ENCODE measurements at places on chromosomes 13 and 19.

GRCh38 chr19:56866538-56866937, 26.0 kb upstream of the PEG3 start:
- DNase-seq: no peak

DNA sequence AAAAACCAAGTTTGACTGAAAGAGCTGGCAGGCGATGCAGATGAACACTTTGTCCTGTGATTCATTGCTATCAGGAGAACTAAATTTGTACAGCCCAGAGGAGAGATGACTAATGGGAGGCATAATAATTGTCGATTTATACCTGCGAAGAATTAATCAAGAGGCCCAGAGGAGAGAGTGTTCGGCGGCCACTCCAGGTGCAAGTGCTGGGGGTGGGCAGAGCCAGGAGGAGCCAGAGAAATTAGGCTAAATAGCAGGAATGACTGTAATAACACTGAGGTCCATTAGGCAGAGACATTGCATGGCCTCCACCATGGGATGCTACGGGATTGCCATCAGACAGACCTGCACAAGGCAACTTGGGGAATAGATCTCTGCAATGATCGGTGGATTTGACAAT, 107.7 kb upstream of the UQCRFS1 start:
- no peak for DNase-seq

DNA sequence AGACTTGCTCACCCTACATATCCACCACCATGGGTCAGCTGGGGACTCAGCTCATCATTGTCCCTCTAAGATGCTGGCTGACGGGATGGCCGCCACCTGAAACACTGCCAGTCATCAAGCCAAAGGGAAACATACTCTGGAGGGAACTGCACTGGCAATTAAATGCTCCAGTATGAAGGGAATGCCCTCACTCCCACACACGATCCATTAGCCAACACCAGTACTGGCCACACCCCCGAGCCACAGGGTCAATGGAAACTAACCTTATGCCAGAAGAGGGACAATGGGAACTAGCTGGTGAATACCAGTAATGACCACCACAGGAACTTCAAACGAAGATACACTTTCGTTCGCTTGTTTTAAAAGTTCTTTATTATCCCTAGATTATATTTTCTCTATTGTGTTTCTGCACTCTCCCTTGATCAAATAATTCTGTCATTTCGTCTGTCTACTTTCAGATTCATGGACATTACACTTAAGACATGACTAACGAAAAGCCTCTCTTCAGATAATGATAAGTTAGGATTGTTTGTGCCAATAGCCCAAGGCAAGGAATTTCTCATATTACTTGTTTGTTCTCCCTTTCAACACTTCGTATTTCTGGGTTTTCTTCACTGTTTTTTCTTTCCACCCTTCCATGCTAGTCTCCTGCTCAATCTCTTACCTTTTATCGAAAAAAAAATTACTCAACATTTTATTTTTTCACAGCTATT, 1.7 kb upstream of the ZNF507 start:
- DNase-seq: no peak

- DNase-seq: no peak
Measured at GRCh38 chr13:75660694-75661093, 24.6 kb downstream of the LMO7 start.

- DNase-seq: peak; percentile 21
Measured at GRCh38 chr13:101757446-101758039, 305.1 kb downstream of the ITGBL1 start.

- no peak for DNase-seq
Measured at GRCh38 chr13:100515410-100515800, 73.2 kb downstream of the GGACT start.

- no peak for DNase-seq
Measured at GRCh38 chr13:28355822-28356371, 139.0 kb downstream of the FLT1 start.

- no peak for DNase-seq
Measured at GRCh38 chr13:40026741-40027140, 371.3 kb downstream of the COG6 start.

GRCh38 chr19:49605605-49606004, 14.6 kb downstream of the PRR12 start:
- DNase-seq: no peak

GRCh38 chr19:6608940-6609339, 18.0 kb upstream of the CD70 start:
- DNase-seq: no peak

- no peak for DNase-seq
Measured at GRCh38 chr19:33661336-33661735, 39.6 kb downstream of the CHST8 start.

DNA sequence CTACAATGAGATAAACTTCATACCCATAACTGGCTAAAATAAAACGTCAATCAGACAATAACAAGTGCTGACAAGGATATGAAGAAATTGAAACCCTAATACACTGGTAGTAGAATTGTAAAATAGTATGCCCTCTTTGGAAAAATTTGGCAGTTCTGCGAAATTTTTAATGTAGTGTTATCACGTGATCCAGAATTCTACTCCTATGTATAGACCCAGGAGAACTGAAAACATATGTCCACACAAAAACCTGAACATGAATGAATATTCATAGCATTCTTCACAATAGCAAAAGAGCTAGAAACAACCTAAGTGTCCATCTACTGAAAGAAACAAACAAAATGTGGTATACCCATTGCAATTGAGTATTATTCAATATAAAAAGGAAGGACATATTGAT, 14.2 kb upstream of the MYO16 start:
- no peak for DNase-seq

GRCh38 chr19:4738734-4739133, 15.1 kb upstream of the DPP9 start:
- DNase-seq: no peak

DNA sequence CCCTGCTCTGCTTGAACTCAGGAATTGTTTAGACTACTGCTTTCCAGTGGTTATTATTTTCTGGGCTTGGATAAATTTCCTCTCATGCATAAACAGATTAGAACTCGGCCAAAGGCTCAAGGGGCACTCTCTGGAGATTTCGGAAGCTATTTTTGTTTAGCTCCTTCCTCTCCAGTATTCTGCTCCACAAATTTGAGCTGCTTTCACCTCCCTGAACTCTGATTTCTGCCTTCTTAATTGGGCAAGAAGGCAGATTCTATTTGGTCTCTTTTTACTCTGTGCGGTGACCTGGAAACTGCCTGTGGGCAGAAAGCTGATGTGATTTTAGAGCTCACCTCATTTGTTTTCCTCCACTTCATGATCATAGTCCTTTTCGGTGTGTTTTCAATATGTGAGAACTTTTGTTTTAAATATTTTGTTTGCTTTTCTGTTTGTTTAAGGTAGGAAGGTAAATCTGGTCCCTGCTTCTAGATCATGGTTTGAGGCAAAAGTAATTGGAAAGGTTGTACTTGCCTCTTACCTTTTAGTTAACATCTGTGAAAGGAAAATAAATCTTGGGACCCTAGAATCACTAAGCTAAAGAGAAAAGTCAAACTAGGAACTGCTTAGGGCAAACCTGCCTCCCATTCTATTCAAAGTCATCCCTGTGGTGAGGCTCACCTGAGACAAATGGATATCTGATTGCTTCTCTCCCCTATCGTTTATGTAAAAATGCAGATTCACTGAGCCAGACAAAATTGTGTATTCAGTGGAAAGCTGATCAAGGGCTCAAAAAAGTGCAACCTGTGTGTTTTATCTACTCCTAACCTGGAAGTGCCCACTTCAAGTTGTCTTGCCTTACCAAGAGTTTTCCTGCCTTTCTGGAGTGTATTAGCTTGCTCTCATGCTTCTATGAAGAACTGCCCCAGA, 714.7 kb upstream of the PCDH20 start:
- no peak for DNase-seq

GRCh38 chr19:9914315-9915207, 21.8 kb downstream of the OLFM2 start:
- no peak for DNase-seq

- DNase-seq: peak; percentile 46
Measured at GRCh38 chr13:39835253-39835652, 179.8 kb downstream of the COG6 start.

- no peak for DNase-seq
Measured at GRCh38 chr13:68998056-68998455, 1109.6 kb upstream of the ATXN8OS start.

- DNase-seq: no peak
Measured at GRCh38 chr19:48480183-48480557, 11.0 kb downstream of the CYTH2 start.

DNA sequence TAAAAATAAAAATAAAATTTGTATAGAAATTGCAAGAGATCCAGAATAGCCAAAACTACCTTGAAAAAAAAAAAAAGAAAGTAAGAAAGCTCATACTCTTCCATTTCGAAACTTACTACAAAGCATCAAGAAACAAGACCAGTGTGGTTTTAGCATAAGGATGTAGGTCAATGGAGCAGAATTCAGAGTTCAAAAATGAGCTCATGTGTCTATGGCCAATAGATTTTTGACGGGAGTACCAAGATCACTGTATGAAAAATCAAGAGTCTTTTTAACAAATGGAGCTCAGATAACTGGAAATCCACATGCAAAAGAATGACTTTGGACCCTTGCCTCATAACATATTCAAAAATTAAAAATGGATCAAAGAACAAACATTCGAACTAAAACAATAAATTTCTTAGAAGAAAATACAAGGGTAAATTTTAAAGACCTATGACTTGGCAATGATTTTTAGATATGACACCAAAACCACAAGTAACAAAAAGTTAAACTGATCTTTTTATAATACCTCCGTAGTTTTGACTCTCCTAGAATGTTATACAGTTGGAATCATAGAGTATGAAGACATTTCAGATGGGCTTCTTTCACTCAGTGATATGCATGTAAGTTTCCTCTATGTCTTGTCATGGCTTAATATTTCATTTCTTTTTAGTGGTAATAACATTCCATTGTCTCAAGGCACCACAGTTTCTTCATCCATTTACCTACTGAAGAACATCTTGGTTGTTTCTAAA, 43.2 kb downstream of the KLF12 start:
- no peak for DNase-seq

DNA sequence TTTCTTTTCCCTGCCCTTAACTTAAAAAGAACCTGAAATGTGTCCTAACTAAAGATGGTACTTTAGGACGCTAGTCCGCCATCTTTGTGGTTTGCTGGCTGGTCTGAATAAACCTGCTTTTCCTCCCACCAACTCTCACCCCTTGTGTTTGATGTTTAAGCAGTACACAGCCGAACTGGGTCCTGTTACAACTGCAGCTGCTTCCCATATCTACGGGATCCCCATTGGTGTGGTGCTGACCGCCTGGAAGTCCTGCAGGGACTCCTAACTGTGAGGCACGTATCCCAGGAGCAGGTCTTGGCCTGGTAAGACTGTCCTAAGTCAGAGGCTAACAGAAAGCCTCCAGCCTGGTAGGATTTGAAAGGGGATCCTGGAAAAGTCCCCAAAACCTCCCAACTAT, 40.9 kb upstream of the VSTM2B start:
- no peak for DNase-seq

GRCh38 chr19:6060600-6061375, 49.5 kb downstream of the RFX2 start:
- no peak for DNase-seq

- no peak for DNase-seq
Measured at GRCh38 chr13:31605076-31605860, 134.1 kb upstream of the RXFP2 start.

DNA sequence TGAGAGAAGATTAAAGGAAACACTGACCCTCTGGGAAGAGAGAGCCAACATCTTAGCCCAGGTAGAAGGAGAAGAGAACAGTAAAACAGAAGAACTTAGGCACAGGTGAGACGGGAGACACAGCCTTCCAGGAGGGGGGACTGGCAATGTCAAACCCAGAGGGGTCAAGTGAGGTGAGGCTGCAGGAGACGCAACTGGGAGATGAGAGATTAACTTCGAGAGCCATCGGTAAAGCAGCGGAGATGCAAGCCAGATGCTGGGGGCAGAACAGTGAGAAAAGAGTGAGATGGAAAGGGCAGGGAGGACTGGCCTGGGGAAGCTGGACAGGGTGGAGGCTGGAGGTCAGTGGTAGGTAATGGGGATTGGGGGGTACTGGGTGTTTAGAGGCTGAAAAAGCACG, 5.2 kb downstream of the INSR start:
- DNase-seq: no peak

DNA sequence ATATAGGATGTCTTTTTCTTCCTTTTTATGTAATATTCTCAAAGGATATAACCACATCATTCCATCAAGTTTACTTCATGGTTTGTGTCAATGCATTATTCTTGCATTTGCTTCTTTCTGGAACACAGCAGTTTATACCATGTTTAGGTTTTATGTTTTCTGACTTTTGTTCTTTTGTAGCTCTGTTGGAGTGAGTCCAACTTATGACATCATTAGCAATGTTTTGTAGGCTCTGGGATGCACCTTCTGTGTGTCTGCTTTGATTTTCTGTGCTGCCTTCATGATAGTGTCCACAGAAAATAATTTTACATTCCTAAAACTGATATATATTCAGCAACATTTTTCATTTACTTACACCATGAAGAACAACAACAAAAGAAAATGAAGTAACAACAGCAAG, 68.9 kb downstream of the SHISA2 start:
- no peak for DNase-seq

GRCh38 chr13:41465241-41465847, 8.0 kb downstream of the RGCC start:
- no peak for DNase-seq

DNA sequence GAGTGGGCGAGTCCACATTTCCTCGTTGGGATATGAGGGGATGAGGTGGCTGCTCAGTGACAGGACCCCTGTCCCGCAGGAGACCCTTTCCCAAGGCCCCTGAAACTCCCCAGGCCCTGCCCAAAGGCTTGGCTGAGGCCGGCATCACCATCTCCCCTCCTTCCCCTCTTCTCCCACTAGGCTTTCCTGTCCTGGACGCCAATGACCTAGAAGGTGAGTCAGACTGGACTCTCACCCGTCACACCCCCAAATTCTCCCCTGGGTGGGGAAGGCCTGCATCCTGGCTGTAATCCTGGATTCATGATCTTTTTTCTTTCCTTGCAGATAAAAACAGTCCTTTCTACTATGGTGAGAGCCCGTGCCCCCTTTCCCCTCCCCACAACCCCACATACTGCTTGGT, 5.3 kb downstream of the FXYD3 start:
- no peak for DNase-seq

DNA sequence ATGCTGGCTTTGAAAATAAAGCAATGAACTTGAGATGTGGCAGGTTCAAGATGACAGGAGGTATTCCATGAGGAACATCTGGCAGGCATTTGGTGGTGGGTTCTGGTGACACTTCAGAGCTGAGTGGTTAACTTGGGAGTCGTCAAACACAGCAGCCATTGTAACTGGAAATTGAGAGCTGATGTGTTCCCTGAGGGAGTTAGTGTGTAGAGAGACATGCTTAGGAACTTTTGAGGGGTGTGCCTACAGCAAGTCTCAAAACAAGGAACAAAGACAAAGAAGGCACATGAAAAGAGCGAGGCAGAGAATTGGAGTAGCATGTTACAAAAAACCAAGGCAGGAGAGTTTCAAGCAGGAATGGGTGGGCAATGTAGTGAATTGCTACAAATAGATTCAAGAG, 53.9 kb upstream of the KL start:
- DNase-seq: no peak

DNA sequence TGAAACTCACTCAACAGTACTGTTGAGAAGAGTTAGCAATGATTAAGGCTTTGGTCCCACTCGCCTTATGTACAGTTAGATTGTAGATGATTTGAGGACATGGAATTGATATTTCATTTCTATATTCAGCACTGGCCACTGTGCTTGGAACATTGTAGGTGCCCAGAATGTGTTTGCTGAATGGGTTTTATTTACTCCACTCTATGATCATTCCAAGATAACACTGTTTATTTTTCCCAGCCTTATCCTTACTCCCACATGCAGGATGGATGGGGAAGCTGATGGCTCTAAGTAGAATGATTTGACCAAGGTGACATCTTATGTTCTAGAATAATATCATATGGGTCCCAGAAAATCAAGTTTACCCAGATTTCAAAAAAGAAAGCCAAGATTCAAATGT, 124.6 kb upstream of the RXFP2 start:
- DNase-seq: no peak

Data from NCI-H187 (cell line).